H1 (cell line): ENCODE measurements at places on chromosomes 6 and 20.

- DNase-seq: no peak
Measured at GRCh38 chr6:11397622-11398450, 139.7 kb upstream of the TMEM170B start.

- no peak for DNase-seq
Measured at GRCh38 chr6:134123666-134124208, 71.3 kb upstream of the SLC2A12 start.

- DNase-seq: no peak
Measured at GRCh38 chr20:49668181-49668877, 45.3 kb downstream of the B4GALT5 start.

DNA sequence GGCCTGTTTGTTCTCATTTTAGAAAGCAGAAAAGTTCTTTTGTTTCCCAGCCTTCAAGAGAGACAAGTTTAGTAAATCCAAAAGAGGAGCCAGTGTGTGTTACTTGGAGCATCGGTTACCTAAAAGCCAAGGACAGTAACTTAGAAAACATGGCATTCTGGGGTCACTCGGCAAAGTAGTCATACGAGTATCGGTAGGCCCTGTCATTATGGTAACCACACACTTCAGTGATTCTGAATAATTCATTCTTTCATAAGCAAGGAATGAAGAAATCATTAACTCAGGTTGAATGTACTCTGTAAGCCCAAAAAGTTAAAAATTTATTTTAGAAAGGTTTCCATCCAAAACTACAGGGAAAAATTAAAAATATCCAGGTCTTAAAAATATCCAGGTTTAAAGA lies 34.0 kb downstream of the CNKSR3 start:
- DNase-seq: no peak

DNA sequence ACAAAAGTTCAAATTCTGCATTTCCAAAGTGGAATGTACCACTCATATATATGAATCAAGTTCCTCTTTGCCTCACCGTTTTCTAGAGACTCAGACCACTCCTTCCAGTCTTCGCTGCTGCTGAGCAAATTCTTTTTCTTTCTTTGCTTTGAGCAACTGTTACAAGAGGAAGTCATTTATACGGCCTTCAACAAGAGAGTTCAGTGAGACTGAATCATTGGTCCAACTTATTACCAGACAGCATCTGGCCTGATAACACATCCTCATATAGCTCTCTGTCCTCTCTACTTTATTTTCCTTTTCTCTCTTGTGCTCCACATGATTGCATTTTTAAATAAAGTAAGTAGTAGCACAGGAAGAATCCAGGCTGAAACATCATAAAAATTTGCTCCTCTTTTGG lies 652.7 kb downstream of the PHF3 start:
- DNase-seq: no peak

DNA sequence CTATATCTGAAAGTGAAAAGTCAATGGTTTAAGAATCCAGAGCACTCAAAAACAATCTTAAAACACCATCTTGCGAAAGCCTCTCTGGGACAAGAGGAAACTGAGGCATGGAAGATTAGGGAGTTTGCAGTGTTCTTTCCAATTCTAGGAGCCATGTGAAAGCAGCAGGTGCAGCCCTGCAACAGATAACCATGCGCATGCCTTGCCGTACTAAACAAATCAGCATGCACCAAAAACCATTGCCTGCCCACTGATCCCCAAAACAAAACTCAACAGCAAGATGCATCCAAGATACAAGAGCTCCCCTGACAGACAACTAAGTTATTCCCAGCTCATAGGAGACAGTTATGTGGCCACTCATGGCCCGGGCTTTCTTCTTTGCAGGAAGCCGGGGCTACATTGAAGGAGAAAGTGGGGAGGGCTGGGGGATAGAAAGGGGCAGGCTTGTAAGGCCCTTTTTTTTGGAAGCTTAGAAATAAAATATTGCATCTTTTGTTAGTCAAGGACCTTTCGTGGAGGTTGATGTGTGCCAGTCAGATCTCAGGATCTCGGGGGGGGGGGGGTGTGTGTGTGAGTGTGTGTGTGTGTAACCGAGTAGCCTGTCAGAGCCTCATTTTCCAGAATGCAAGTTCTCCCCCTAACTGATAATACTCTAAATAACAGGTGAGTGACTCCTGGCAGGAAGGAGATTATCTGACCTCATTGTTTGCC lies 178.4 kb downstream of the MBOAT1 start:
- no peak for DNase-seq
